ENCODE measurements at places on chromosomes 13 and 19. TPM values are rescaled to one million over a fixed set of nuclear protein-coding genes. Genes with fewer than 3 reads are reported as not detected.

The ZNF527 gene
- 4.5 TPM for total RNA-seq

GRCh38 chr19:29662604-29663404, 2.5 kb upstream of the PLEKHF1 start:
- DNase-seq = no peak

GRCh38 chr13:98295371-98295770, 118.3 kb upstream of the RNF113B start:
- DNase-seq = no peak

The SAFB2 gene
- 113 TPM for total RNA-seq

GRCh38 chr13:98509271-98510155, 67.4 kb downstream of the STK24 start:
- peak; percentile 36 for DNase-seq

The CILP2 gene
- 0.19 TPM for total RNA-seq

DNA sequence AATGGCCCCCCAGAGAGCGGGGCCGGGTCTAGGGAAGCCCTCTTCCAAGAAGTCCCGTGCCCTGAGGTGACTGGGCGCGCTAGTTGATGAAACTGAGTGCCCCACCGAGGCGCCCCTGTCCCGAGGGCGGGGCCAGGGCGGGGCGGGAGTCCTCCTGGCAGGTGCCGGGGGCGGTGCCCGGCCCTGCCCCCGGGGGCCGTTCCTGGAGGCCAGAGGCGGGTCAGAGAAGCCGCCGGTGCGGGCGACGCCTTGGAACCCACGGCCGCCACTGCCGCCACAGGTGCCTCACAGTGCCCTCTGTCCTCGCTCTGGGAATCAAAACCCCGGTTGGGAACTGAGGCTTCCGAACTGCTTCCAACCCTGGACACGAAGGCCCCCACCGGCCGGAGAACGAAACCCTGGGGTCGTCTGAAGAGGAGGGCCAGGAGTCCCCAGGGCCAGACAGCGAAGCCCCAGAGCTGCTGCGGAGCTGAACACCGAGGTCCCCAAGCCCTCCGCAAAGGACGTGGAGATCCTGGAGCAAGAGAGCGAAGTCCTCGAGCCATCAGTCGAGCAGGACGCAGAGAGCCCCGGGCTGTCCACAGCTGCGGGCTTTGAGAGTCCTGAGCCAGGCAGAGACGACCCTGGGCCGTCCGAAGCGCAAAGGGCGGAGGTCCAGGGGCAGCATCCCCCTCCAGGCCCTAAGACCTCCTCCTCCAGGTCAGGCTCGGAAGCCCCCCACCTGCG, at the start of gene MISP3:
Gene MISP3, plus strand, starts transcription at position 252 of the 726 bp plus-strand sequence. CDS start 524 bp downstream, outside the sequence.
- DNase-seq = no peak

The NLRP9 gene
- total RNA-seq = not detected

The SCN1B gene
- 1.1 TPM for total RNA-seq

GRCh38 chr13:100300243-100300642, 211.3 kb downstream of the PCCA start:
- no peak for DNase-seq

- DNase-seq = no peak
These were observed 14.8 kb upstream of the AKAP8L start for GRCh38 chr19:15433519-15434069.

GRCh38 chr19:6988257-6988656, 33.0 kb downstream of the MBD3L2B start:
- no peak for DNase-seq

The TINCR gene
- 0.63 TPM for total RNA-seq

DNA sequence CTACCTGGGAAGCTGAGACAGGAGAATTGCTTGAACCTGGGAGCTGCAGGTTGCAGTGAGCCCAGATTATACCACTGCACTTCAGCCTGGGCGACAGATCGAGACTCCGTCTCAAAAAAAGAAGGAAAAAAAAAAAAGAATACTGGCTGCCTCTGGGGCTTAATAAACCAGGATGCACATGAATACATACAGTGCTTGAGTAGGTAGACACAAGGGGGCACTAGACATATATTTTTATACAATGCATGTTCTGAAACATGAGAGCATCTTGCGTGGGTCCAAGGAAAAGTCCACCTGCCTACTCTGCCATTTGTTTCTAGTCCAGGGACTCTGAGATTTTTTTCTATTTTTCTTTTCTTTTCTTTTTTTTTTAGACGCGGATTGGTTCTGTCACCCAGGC, 31.2 kb downstream of the KEAP1 start:
- DNase-seq = no peak

- no peak for DNase-seq
These were observed 13.8 kb upstream of the MEIS3 start for GRCh38 chr19:47433121-47433520.

The SYNGR4 gene
- total RNA-seq = not detected

The DACT3 gene
- total RNA-seq = 0.50 TPM

DNA sequence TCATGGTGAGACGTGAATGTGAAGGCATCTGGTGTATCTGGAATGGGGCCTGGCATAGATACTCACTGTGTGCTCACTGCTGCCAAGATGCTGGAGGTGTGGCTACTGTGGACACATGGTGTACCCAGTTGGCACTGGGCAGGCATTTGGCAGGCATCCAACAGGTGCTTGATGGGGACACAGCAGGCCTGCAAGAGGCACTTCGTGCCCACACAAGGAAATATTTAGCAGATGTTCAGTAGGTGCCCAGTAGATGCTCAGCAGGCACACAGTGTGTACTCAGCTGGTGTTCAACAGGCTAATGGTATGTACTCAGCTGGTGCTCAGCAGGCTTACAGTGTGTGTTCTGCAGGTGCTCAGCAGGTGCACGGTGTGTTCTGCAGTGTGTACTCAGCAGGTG, 14.2 kb downstream of the CRTC1 start:
- no peak for DNase-seq

The GPR4 gene
- 0.05 TPM for total RNA-seq

GRCh38 chr13:77374786-77375185, 47.9 kb upstream of the MYCBP2 start:
- no peak for DNase-seq

DNA sequence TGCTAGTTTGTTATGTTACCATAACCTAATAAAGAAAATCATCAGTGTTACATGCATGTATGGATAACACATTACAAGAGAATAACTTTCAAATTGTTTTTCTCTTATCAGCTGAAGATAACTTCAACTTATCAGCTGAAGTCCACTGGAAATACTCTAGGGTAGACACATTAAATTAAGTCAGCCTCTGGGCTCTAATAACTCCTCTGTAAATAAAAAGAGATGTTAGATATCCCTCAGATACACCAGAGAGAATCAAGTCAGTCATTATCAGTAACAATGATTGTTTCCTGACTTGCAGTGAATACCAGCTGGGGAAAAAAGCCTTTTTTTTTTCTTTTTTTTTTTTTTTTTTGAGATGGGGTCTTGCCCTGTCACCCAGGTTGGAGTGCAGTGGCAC, 1.6 kb upstream of the KBTBD7 start:
- DNase-seq = no peak

- no peak for DNase-seq
These were observed 48.6 kb downstream of the SCEL start for GRCh38 chr13:77584106-77584505.

The KANK3 gene
- total RNA-seq = 0.43 TPM

The CDX2 gene
- total RNA-seq = 0.11 TPM

- DNase-seq = no peak
These were observed 138.4 kb downstream of the RFC3 start for GRCh38 chr13:33956346-33956745.

- no peak for DNase-seq
These were observed 43.4 kb upstream of the XPO4 start for GRCh38 chr13:20945952-20946383.

GRCh38 chr13:47480121-47480520, 521.0 kb downstream of the SUCLA2 start:
- no peak for DNase-seq

The ZNF560 gene
- total RNA-seq = not detected

DNA sequence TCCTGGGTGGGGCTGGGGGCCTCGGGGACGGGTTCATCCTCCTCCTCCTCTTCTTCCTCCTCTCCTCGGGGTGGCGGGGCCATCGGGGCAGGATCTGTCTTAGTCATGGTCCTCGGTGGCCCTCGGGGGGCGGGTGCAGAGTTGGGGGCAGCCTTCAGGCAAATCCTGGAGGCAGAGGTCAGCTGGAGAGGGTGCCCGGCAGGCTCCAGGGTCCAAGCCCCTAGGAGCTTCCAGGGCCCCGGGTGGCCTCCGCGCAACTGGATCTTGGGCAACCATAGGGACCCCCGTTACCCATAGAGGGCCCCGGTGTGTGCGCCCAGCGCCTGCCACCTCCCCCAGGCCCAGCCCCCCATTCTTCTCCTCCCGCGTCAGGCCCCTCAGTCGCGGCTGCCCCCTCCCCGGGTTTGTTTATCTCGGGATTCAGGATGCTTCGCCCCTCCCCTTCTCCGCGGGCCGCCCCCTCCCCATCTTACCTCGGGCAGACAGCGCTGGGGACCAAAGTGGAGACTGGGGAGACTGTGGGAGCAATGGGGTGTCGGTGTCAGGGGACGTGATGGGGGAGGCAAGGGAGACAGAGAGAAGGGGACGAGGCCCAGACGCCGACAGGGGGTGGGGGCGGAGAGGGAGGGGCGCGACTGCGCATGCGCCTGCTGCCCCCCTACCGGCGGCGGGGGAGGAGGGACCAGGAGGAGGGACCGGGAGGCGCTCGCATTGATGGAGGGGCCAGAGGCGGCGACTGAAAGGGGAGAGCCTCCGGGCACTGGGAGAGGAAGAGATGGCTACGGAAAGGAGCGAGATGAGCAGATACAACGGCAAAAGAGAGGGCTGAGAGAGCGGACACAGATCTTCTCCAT, at the start of gene CLIP3:
Gene CLIP3, minus strand, starts transcription at position 623 of the 854 bp plus-strand sequence. Its CDS starts 516 bp downstream, at position 107.
- DNase-seq = peak; percentile 53

The NCCRP1 gene
- total RNA-seq = not detected

- no peak for DNase-seq
These were observed 283.3 kb downstream of the DIAPH3 start for GRCh38 chr13:59880468-59880867.

GRCh38 chr19:1896508-1896907, 8.7 kb upstream of the ADAT3 start:
- DNase-seq = no peak

DNA sequence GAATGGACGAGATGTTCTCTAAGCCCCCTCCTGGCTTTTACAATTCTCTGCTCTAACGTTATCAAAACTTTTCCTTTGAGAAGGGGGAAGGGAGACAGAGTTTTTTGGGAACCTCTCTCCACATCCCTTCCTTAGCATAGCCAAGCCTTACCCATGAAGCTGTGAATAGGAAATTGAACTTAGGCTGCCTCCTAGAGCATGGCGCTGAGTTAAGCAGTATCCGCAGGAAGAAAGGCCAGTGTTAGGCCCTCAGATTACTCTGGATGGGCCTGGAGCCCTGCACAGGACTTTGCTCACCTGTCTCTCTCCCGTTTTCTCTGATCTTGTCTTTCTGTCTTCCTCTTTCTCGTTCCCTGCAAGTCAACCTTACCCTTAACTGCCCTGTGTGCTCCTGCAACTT, 39.6 kb downstream of the CYP2B6 start:
- DNase-seq = no peak

DNA sequence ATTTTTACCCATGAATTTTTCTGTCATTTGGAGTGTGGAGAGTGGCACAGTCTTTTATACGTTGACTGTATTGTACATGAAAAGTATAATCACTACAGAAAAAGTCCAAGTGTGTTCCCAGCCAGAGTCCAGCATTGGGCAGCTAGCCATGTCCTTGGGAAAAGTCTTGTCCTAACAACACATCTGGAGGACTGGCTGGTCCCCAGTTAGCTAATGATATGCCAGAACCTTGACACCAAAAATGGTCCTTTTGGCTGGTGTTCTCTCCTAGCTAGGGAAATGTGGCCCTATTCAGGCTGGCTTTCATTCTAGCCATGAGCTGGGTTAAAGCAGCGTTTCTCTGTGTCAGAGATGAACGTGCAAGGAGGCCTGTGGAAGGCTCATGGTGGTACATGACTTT, 98.9 kb downstream of the ESD start:
- no peak for DNase-seq

DNA sequence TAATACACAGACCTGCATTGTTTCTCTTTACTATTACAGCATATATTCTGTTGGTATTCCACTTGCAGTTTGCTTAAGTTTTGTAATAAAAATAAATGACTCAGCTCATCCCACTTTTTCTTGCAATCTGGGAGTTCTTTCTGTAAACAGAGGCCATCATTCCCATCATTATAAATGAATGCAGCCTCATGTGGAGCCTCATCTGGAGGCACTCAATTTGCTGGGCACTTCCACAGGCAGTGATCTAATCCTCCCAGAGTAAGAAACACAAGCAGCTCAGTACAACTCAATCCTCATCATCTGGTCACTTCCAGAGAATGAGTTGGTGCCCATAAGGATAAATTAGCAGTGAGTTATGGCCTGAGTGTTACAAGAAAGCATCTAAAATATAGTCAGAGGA, 2801.9 kb downstream of the PCDH9 start:
- no peak for DNase-seq

GRCh38 chr13:27751953-27752532, 40.2 kb upstream of the GSX1 start:
- DNase-seq = no peak
